ENCODE measurements at places on chromosomes 6 and 20.

DNA sequence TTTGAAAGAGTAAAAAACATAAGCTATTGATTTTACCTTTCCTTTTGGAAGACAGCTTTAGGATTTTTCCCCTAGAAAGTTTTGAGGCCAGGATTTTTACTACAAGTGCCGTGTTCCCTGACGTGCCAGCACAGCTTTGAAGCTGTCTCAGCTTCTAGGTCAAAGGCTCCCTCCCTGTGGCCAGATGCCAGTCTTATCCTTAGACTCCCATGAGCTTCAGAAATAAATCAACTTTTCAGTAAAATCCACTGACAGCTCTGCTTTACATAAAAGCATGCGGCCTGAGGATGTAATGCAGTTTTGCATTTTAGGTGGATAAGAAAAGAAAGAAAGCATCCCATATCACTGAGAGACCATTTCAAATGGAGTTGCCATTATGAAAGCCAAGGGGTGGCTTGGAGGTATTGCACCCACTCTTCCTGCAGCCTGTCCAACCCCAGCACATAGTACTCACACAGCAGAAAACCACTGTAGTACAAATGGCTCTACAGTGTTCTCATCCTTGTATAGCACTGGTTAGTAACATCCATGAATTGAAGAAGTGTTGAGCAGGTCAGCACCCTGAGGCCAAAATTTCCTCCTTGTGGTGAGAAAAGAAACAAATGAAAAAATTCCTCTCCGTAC, 15.2 kb upstream of the ATXN1 start:
- DNase-seq = no peak

- no peak for DNase-seq
Observed at GRCh38 chr20:38836991-38837390, 31.5 kb downstream of the PPP1R16B start.

DNA sequence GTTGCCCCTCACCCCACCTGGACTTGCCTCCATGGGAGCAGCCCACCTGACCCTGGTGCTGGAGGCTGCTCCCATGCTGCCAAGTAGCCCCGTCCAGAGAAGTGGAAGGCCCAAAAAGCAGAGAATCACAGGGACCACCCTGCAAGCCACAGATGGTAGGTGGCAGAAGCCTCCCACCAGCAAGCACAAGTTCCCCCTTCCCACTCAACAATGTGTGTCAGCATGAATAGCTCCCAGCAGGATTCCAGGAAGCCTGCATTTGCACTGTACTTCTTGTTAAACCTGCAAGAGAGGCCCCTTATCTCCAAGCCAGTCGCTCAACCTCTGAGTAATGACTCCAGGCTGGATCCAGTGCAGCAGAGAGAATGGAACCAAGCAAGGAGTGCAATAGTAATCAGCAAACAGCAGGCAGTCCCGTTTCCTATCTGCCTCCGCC, 180.8 kb upstream of the CST7 start:
- no peak for DNase-seq

GRCh38 chr20:58898629-58899408, 46.3 kb downstream of the GNAS start:
- DNase-seq = no peak

- no peak for DNase-seq
Observed at GRCh38 chr6:15280028-15280427, 34.2 kb downstream of the JARID2 start.

DNA sequence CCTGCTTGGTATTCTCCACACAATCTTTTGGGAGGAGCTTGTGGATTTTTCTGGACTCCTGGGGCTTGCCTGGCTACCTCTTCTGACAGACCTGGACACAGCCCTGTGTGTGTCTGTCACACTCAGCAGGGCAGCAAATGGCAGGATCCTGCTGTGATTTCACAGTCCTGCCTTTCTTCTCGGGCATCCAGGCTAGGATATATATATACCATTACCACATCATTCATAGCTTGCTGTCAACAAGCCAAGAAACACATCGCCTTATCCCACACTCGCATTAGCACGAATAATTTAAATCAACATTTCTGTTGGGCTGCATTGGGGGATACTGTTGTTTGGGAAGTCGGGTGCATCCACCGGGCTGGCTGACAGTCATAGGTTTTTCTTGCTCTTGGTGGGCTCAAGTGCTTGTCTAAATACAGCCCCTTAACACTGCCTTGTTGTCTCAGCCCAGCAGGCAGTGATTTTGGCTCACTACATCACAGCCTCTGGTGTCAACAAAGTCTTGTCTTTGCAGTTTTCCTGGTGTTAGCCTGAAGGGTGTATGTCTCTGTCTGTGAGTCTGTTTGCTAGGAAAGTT, 154.9 kb upstream of the FERMT1 start:
- DNase-seq = no peak
